ENCODE measurements at places on chromosomes 5 and 9.

- peak; percentile 74 for DNase-seq
Observed at GRCh38 chr9:96217754-96218693, 84.0 kb downstream of the HSD17B3 start.

DNA sequence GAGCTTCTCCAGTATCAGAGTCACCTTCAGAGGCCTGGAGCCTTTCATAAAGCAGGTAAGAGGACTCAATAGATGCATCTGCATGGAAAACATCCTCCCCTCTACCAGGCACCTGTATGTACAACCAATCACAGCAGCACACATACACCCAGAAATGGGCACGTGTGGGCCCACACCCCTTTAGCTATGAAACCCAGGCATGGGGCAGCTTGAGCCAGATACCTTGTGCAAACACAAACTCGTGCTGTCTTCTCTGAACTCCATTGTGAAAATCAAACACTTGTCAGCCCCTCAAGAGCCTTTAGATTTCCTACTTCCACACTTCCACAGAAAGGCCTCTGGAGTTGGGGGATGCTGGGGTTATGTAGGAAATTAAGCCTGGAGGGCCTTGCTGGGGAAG is 1.1 kb upstream of the CSF2 start:
- DNase-seq, result no peak

DNA sequence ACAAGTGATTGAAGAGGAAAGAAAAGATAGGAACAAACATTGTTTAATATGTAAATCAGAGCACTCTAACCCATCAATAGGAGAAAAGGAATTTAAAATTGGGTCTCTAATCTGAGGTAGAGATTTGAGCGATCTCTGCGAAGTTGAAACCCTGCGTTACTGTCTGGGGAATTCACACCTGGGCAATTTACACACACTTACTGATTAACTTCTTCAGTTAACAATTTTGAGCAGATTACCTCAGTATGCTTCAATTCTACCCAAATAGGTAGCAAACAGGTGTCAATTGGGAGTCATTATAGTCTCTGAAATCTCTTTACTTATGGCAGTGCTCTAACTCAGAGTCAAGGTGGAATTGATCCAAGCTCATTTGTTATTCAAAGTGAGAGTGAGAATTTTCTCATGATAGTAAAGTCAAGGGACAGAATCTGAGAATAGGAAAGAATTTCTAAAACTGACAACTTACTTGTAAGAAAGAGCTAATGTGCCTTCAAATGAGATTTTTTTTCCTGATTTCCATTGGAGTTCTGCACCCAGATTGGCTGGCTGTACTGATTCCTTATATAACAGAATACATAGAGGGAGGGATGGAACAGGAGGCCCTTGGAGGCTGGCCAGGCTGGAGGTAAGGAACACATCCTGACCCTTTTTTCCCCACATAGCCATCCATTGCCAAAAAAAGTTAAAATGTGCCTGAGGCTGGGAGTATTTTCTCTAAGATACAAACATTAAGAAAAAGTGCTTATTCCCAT is 27.1 kb upstream of the IFNA14 start:
- DNase-seq, result no peak

DNA sequence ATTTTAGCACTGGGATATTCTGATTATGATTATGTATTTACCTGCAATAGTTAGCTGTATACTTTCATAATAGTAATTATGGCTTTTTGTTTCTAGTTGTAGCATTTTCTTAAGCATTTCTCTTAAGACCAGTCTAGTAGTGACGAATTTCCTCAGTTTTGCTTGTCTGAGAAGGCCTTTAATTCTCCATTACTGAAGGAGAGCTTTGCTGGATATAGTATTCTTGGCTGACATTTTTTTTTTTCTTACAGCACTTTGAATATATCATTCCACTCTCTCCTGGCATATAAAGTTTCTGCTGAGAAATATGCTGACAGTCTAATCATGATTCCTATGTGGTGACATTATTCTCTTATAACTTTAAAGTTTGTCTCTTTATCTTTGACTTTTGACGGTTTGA is 181.1 kb upstream of the DMRTA1 start:
- DNase-seq, result no peak

DNA sequence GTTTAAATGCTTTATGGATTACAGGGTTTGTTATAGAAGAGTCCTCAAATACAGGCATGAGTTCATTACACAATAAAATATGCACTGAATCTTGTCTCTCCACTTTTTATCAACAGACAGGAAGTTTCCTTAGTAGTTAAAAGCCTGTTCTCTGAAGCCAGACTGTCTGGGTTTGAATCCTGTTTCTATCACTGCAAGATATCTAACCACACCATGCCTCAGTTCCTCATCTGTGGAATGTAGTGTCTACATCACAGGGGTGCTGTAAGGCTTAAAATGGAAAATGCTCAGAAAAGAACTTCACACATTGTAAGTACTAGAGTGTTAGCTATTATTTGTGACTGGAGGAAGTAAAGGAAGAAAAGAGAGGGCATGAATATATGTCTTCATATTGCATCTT is 9.3 kb downstream of the LIX1 start:
- DNase-seq, result peak; percentile 37

DNA sequence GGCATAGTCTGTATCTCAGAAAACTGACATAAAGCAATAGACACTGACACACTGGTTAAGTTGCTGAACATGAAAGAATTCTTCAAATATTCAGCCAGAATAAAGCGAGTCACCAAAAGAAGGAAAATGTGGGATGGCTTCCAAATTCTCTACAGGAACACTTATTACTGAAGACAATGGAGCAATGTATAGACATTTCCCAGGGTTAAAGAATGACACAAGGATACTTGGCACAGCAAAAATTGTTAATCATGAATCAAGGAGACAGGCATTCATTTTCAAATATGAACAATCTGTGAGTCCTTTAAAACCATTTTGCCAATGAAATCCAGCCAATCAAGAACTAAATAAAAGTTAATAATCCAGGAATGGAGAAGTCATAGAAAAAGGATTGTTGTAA is 92.5 kb downstream of the MTX3 start:
- DNase-seq, result no peak

GRCh38 chr5:144313147-144313726 is 142.6 kb downstream of the KCTD16 start:
- DNase-seq, result no peak

GRCh38 chr5:97243353-97243752 is 60.3 kb upstream of the RIOK2 start:
- peak; percentile 19 for DNase-seq

DNA sequence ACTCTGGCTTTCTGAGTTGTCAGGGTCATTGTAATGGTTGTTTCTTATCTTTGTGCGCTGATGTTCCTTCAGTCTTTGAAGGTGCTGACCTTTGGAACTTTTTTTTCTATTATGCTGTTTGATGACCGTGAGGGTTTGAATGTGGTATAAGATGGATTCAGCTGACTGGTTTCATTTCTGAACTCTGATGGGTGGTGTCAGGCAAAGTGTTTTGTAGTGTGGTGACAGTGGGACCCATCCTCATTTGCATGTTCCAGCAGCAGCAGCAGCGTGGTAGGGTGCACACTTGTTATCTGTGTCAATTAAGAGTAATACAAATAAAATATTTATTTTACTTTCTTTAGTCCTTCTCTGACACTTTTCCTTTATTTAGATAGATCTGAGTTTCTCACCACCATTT is 227.7 kb upstream of the PRR16 start:
- DNase-seq, result no peak

DNA sequence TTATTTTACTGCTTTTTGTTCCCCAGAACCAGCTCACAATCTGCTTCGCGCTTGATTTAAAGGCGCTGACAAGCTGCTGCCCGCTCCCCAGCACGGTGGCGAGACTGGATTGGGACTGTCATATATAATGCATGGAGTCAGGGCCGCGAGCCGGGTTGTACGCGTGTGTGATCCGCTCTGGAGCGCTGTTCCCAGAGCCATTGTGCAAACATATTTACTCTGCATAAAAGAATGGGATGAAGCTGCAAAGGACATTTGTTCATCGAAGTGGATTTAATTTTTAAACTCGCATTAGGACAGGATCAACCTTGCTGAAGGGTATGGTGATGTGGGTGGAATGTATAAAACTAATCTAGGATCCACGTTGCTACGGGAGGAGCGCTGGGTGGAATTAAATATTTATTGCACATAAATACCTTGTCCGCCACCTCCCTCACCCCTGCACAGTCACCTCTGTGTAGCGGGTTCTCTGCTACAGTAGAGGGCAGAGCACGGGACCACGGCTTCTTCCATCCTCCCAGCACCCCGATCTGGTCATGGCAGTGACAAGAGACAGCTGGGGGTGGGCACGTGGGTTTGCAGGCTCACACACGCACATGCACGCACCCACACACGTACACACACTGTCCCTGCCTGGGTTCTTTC is 18.1 kb upstream of the FCN1 start:
- no peak for DNase-seq

GRCh38 chr5:83401775-83402174 is 69.8 kb upstream of the VCAN start:
- DNase-seq, result no peak

- no peak for DNase-seq
Observed at GRCh38 chr9:18296702-18297055, 177.3 kb upstream of the ADAMTSL1 start.

- no peak for DNase-seq
Observed at GRCh38 chr5:141525653-141526052, 36.8 kb downstream of the PCDHGC5 start.

DNA sequence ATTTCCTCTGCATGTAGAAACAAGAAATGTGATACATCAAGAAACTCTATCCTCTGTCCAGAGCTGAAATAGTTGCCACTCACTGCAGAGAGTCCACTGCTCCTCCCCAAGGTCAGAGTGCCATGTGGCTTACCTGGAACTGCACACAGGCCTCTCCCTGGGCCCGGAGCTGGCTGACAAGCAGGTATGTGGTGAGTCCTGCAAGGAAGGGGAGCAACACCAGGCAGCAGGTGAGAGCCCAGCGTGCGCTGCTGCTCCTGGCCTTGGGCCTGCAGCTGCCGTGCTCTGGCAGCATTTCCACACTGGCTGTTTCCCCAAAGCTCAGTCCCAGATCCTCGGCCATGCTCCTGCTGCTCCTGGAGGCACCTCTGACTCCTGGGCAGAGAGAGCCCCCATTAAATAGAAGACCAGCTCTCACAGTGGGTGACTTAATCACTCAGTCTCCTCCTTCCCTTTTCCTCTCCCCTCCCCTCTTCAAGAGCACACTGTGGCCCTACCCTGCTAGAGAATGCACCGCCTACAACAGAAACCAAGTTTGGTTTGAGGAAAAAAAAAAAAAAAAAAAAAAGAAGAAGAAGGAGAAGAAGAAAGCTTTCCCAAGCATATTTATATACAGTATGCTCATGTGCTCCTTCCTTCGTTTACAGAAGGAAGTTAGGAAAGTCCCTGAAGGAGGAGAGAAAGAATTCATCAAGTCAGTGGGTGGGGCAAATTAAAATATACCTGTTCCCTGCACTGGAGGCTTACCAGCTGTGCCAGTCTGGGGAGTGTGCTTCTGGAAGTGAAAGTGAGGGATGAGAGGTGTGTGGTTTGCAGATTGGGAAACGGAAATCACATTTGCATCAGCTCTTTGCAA is at the start of gene TNFSF15:
Gene TNFSF15 (minus strand): TSS at position 370 of the 856 bp plus-strand sequence. CDS start 27 bp downstream, at position 343.
- peak; percentile 11 for DNase-seq

GRCh38 chr5:131854134-131854533 is 57.3 kb upstream of the FNIP1 start:
- DNase-seq, result no peak

GRCh38 chr9:1535051-1535450 is 480.1 kb upstream of the SMARCA2 start:
- DNase-seq, result no peak

DNA sequence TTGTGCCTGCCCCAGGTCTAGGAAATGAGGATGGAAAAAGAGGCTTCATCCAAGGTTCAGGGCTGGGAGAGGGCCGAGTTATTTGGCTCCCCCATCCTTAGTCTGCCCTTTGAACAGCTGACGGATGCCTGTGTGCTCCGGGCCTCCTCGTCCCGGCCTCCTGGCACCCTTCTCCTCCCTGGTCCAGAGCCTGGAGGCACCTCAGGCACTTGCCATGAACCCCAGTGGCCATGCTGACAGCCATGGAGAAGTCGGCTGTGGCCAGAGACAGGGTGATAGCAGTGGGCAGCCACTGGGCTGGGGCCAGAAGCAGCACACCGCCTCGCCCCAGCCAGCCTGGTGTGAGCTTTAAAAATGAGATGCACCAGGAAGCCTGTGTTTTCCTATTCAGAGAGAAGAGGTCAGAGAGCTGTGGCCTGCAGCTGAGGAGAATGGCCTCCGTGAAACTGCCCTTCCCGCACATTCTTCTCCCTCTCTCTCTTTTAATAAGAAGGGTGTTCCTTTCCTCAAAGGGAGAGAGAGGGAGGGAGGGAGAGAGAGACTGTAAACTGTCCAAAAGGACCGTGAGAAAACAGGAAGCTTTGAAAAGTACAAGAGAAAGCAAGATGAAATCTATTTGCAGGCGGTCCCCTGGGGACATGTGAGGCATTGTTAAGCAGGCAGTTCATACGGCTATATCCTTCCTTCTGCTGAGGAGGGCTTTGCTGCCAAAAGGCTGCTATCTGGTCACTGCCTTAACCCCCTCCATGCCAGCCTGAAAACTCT is 55.3 kb downstream of the ZNF366 start:
- peak; percentile 20 for DNase-seq

DNA sequence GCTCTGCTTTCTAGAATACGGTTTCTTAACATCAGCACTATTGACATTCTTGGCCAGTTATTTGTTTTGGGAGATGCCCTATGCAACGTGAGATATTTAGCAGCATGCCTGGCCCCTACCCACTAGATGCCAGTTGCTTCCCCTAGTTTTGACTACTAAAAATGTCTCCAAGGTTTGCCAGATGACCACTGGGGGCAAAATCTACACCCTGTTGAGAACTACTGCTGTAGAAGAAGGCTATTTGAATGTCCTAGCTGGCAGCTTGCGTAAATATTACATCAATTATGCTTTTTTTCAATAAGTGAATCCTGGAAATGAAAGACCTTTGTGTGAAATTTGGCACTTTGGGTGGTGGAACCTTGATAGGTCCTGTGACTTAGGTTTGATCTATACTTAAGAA is 5.0 kb downstream of the NCBP1 start:
- DNase-seq, result no peak

DNA sequence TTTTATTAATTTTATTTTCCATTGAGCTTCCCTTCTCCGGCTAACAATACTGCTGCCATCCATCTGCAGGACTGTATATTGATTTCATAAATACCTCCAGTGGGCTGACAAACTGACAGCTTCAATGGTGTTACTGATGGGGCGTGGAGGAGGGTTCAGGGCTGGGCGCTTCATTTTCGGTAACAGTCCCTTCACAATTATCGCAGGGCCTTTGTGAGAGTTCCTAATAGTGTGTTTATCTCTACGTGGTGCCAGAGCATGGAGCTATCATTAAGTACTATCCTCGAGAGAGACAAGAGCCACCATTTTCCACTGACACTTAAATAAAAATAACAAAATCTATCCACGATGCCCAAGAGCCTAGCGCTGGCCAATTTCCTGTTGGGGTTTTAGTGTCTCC is 307.0 kb upstream of the PANK3 start:
- DNase-seq, result no peak

DNA sequence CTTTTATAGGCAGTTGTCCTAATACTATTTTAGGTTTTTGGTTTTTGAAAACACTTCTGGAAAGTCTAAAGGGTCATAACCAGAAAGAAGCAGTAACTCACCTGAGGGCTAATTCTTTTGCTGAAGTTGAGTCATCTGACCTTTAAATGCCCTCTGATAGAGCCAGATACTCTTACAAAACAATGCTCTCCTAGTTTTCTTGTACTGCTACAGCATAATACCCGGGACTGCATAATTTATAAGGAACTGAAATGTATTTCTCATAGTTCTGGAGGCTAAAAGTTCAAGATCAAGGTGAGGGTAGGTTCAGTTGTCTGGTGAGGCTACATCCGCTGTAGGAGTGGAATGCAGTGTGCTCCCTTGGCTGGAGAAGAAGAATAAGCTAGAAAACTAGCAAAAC is 670.3 kb downstream of the TLE4 start:
- no peak for DNase-seq

GRCh38 chr9:102867488-102867887 is 127.6 kb upstream of the CYLC2 start:
- no peak for DNase-seq
